ENCODE measurements at places on chromosomes 11 and 22.

- DNase-seq: no peak
These were observed 5.1 kb downstream of the BID start for GRCh38 chr22:17769013-17769715.

DNA sequence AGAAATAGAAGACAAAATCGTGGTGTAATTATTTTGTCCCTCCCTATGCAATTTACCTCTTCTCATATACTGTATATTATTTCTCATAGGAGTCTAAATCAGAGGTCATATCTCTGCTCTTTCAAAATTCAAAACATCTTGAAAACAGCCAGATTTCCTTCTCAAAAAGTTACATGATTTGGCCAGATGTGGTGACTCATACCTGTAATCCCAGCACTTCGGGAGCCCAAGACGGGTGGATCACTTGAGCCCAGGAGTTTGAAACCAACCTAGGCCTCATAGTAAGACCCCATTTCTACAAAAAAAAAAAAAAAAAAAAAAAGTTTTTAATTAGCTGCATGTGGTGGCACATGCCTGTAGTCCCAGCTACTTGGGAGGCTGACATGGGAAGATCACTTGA is 29.0 kb upstream of the DNAJB7 start:
- no peak for DNase-seq

GRCh38 chr22:22738959-22739585 is 94.7 kb downstream of the GGTLC2 start:
- no peak for DNase-seq

GRCh38 chr11:130486391-130486836 is 38.0 kb downstream of the ADAMTS15 start:
- DNase-seq: no peak

DNA sequence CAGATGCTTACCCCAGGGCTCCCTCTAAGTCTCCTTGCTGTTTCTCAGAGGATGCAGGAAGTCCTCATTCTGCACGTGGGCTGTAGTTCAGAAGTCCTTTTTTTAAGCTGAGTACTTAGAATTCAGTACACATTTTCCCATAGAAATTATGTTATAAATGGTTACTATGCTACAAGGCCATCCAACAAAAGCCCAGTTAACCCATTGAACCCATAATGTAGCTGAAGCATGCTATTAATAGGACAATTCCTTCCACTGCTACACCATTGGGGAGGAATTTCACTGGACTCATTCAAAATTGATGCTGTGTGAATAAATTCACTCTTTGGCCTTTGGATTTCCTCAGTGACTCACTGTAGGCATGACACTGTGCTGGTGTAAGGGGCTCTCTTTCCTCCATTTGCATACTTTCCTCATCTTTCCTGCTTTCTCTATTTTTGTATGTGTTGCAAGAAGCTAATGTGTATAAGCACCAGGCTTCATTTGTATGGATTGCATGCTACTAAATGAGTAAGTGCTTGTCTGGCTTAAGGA is 148.0 kb downstream of the NTM start:
- DNase-seq: no peak

DNA sequence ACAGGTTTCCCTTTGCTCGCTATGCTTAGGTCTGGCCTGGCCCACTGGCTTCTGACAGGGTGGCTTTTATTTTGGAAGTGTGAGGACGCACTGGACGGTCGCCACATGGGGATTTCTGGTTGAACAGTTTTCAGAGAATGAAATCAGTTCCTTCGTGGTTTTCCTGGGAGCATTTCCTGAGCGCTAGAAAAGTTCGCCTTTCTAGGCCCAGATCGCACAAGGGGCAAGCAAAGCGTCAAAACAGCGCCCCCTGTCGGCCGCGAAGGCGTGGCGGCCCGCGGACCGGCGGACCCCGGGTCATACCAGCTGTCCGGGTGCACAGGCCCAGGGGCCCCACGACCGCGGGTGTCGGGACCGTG is 12.7 kb upstream of the CYP2R1 start:
- DNase-seq: no peak

GRCh38 chr11:128720522-128720985 is 26.7 kb downstream of the FLI1 start:
- DNase-seq: no peak

DNA sequence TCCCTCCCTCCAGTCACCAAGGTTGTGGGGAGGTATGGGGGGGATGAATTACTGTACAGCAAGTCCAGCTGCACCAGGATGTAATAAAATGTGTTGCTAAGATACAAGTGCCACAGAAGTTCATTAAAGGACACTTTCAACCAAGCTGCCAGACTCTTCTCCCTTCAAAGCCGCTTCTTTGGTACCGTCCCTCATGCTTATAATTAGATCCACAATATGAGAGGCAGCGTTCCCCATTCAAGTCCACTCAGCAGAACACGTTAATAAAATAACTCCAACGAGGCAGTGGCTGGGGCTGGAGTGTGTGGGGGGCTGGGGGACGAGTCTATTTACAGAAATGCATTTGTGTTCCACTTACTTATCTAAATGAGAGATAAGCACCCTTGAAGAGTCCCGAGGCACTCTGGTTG is 14.7 kb downstream of the PHF21B start:
- DNase-seq: peak; percentile 52

DNA sequence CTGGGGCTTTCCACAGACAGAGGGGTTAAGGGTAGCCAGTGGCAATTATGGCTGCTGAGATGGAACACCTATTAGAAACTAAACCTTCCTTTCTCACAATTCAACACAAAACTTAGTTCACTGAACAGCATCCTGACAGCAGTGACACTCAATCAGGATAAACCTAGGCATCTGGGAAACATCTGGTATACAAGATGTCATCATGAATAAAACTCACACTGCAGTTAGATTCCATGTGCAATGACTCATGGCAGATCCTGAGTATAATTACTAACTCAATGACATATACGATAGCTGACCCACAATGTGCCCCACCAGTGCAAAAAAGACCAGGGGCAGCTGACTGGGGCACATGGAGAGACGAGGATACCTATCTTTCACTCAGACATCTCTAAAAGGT is 17.7 kb downstream of the RBFOX2 start:
- no peak for DNase-seq

DNA sequence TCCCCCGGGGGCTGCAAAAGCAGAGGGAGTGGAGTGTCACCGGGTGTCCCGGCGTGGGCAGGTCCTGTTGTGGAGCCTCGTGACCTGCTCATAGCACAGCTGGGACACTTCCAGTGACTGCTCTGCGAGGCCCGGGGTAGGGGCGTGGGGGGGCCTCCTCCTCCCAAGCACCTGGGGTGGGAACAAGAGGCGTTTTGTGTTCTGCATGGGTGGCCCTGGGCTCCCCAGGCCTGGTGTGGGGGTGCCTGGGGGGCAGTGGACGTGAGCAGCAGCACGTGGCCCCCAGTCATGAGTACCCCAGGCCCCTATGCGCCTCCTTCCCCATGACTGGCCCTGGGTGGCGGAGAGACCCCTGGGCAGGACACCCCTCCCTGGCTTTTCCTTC is 104.7 kb downstream of the KCNQ1 start:
- no peak for DNase-seq

GRCh38 chr22:17726006-17726927 is 48.0 kb downstream of the BID start:
- DNase-seq: no peak

DNA sequence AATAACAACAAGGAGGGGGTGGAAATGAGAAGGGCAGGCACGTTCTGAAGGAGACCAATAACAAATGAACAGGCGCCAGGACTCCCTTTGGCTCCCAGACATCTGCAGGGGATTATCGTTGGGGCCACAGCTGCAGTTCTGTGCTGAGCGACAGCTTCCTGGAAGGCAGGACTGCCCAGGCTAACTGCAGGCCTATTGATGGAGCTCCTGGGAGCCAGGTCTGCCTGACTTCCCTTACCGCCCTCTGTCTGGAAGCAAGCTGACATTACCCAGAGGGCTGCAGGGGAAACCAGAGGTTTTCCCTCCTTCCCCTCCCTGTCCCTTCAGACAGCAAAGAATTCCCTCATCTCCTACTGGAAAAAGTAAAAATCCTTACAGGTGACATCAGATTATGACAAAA is 5.0 kb downstream of the DRD2 start:
- peak; percentile 37 for DNase-seq

GRCh38 chr11:130865091-130865773 is 51.0 kb downstream of the SNX19 start:
- DNase-seq: no peak

- no peak for DNase-seq
These were observed 131.6 kb upstream of the B3GAT1 start for GRCh38 chr11:134543645-134544044.

DNA sequence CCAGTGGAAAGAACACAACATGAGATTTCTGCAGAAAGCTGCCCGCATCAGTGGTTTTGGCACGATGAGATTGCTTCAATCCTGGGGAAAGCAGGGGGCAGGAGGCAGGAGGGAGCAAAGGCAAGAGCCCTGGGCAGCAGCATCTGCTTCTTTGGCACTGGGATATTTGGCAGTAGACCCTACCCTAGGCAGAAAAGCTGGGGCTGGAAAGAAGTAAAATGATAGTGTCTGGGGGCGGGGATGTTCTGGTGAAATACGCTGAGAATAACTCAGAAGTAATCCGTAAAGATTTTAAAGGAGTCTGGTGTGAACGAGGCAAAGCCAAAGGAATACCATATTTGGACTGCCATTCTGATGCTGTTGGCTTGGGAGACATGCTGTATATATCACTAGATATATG is 62.0 kb downstream of the FAM76B start:
- no peak for DNase-seq

- DNase-seq: no peak
These were observed 585.7 kb downstream of the INSC start for GRCh38 chr11:15700456-15700855.

- no peak for DNase-seq
These were observed 13.8 kb downstream of the SDHD start for GRCh38 chr11:112100462-112100861.

Measured in NCI-H510A treated with DMSO at 0.1 percent for 48 hours (cell line).